ENCODE measurements at places on chromosomes 7 and 10.

- peak; percentile 68 for DNase-seq
Measured at GRCh38 chr10:13712837-13713581, 126.2 kb downstream of the PRPF18 start.

DNA sequence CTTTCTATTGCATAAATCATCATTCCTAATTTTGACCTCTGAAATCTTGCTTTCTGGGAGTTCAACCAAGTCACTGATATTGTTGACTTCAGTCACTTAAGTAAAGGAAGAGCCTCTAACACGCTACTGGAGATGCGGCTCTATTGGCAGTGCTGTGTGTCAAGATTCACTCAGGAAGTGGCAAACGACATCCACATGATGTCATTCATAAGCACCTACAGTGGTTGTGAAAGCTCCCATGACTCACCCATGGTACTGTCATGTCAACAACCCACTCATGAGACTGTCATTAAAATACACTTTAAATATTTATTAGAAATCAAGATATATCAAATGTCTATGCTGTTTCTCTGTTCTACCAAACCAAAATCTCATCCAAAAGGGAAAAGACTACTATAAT, 52.5 kb upstream of the LHFPL3 start:
- DNase-seq, result no peak

DNA sequence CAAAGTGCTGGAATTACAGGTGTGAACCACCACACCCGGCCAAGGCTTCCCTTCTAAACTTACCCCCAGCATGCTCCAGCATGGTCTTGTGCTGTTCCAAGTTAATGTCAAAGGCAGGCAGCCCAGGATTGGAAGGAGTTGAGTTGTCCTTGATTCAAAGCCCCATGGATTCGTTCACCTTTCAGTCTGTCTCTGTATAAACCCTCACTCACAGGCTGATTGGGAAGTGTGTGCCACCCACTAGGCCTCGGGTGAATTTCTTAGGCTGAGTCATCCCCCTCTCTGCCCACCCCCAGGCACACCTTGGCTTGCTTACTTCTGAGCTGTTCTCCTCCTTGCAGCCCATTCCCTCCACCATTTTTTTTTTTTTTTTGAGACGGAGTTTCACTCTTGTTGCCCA, 13.3 kb upstream of the PRDX3 start:
- no peak for DNase-seq

- no peak for DNase-seq
Measured at GRCh38 chr7:44846816-44847508, 925 bp downstream of the H2AZ2 start.

DNA sequence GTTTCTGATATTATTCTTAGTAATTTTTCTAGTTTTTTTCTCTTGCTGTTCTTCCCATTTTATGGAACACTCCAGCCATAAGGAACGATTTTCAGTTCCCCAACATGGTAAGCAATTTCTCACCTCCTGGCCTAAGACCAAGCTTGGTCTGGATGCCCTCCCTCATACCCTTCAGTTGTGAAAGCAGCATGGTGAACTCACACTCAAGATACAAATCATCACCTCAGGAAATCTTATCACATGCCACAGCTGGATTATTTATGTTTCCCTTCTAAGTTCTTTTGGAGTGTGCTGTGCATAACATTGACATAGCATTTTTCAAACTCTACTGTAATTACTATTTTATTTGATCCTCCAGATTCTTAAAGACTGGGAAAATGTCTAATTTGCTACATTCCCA, 216.6 kb downstream of the AGMO start:
- no peak for DNase-seq

DNA sequence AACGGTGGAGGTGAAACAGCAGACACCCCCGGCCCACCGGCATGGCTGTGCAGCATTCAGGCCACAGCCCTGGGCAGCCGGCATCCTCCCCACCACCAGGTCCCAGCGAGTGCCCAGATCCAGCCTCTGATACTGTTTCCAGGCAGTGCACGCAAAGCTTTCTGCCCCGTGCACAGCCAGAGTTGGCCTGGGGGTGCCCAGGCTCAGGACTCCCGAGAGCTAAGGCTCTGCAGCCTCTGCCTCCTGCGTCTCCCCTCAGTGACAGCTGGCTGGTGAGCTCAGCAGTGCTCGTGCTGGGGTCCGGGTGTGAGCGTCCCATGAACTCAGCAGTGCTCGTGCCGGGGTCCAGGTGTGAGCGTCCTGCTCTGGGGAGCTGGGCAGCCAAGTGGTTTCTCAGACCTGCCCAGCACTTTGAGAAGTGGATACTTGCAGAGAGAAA, 65.4 kb downstream of the CFAP46 start:
- no peak for DNase-seq

DNA sequence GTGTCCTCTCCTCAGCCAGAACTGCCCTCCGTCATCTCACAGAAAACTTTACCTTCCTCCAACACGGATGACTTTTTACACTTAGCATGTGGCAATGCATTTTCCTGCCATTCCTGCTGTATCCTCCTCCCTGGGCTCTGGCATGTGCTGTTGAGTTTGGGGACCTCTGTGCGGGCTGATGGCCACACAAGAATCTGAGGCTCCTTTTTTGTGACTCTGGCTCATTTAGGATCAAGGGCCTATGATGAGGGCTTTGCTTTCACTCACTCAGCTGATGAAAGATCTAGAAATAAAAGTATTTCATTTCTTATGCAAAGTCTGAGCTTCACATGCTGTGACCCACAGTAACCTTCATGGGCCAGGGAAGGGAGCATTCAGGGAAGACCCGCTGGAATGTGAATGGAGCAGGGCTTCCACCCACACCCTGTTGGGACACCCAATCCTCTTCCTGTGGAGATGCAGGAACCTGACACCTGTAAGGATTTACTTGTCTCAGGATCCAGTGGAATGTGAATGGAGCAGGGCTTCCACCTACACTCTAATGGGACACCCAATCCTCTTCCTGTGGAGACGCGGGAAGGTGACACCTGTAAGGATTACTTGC, 500.3 kb upstream of the MKI67 start:
- no peak for DNase-seq

DNA sequence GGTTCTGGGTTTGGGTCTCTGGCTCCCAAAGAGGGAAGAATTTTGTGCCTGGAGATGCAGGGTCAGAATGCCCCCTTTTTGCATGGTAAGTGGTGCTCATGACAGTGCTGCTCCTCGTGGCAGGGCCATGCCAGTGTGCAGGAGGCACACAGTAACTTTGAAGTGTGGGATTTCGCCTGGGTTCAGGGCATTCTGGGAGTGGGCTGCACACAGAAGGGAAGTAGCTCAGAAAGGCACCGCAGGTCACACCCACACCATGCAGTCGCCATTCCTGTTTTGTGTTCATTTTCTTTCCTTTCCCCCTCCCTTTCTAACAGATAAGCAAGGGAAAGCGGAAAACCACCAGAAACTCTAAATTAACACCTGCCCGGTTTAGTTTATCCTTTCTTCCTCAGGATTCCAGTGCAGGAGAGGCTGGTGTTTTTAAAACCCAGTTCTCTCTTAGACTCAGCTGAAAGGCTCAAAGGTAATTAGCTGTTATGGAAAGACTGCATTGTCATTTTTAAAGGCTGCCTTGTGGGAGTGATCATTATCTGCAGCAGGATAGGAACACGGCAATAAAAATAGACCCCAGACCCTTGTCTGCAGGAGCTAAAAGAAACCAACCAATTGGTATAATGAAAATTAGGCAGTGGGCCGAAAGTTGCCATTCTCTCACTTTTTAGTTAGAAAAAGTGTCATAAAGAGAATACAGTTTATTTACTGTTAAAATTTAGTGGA, 50.2 kb downstream of the EEPD1 start:
- no peak for DNase-seq

DNA sequence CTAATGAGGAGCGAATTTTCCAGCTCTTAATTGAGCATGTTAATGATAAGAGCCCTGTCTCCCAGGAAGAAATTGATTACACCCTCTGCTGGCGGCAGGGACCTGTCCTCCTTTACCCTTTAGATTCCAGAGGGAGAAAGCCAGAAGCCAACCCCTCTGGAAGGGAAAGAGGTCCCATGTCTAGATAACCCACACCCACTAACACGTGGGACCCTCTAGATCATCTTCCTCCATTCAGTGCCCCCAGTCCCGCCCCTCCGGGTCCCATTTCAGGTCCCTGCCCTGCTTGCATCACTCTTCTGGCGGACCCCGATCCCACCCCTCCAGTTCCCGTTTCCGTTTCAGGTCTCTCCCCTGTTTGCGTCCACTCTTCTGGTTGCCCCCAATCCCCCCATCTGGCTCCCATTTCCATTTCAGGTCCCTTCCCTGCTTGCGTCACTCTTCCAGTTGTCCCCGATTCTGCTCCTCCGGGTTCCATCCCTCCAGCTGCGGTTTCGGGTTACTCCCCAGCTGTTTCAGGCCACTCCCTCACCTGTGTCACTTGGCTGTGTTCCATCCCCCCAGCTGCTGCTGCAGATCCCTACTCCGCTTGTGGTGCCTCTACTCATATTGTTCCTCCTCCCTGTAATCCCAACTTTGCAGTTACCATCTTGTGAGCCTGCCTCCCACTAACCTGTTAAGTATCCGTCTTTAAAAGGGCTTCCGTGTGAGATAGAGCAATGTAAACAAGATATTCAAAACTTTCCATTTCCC, 202.4 kb downstream of the SH2D4B start:
- DNase-seq, result no peak

- DNase-seq, result no peak
Measured at GRCh38 chr10:132457328-132458070, 60.5 kb downstream of the PWWP2B start.

DNA sequence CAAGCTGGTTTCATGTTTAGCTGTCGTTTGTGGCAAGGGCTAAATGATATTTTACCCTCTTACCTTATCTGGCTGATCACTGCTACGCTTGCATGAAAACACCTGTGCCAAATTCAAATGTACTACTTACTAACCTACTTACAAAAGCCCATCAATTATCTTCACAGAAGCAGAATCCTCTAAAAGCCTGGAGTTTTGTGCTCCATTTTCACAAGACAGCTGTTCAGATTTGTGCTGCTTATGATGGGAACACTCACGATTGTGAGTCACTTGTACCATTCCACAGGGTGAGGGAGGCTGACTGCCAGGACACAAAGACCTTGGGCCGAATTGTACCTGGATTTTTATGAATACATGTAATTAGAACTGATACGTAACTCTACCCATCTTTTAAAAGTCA, 245.0 kb upstream of the NPY start:
- no peak for DNase-seq

GRCh38 chr10:99929360-99929759, 80.4 kb downstream of the DNMBP start:
- no peak for DNase-seq

- no peak for DNase-seq
Measured at GRCh38 chr7:80511964-80512363, at the start of gene GNAT3. Gene GNAT3 (minus strand): TSS chr7:80512064. CDS start chr7:80511926, 138 bp downstream.

DNA sequence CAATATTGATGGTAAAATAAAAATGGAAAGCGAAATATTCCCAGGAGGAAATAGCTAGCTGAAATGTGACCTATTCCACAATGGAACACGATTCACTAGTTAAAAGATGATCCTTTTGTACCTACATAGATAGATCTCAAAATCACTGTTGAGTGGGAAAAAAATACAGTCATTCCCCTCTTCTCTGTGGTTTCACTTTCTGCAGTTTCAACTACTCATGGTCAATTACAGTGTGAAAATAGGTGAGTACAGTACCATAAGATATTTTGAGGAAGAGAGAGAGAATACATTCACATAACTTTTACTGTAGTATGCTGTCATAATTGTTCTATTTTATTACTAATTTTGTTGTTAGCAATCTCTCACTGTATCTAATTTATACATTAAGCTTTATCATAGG, 56.0 kb upstream of the COL13A1 start:
- DNase-seq, result no peak

DNA sequence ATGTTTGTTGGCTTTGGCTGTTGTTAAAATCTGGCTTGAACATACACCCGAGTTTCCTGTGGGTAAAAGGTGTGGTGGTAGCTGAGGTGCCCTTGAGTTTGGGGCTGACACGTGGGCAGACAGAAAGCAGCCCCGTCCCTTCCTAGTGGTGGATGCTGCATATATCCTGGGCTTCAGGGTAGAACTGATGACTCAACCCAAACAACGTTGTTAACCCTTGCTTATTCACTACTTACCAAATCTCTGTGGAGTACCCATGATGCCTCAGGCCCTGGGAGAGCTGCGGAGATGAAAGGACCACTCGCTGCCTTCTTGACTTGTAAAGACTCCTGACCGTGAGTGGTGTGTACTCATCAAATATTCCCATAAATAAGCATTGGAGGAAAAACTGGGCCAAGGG, 245.1 kb downstream of the RAB11FIP2 start:
- no peak for DNase-seq

DNA sequence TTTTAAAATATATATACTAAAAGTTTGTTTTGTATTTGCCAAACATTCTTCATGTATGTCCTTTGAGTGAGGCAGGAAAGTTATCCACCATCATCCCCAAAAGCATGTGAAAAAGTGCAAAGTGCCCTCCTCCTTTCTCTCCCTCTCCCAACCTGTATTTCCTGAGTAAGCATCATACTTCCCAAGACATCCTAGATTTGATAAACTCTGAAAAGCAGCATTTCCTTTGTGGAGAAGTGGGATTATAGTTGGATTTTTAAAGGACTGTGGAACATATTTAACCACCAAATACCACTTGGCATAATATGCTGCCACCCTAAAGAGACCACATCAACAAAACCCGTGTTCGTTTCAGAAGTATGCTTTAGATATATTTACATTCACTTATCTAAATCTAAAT, 36.9 kb downstream of the NET1 start:
- DNase-seq, result no peak

Measured in T1000 (cell line).